ENCODE measurements at places on chromosomes 16 and 17. TPM values are rescaled to one million over a fixed set of nuclear protein-coding genes. Genes with fewer than 3 reads are reported as not detected.

Gene MMP28
- 3.6 TPM for polyA plus RNA-seq

Gene ANKFY1
- polyA plus RNA-seq: 27.6 TPM

DNA sequence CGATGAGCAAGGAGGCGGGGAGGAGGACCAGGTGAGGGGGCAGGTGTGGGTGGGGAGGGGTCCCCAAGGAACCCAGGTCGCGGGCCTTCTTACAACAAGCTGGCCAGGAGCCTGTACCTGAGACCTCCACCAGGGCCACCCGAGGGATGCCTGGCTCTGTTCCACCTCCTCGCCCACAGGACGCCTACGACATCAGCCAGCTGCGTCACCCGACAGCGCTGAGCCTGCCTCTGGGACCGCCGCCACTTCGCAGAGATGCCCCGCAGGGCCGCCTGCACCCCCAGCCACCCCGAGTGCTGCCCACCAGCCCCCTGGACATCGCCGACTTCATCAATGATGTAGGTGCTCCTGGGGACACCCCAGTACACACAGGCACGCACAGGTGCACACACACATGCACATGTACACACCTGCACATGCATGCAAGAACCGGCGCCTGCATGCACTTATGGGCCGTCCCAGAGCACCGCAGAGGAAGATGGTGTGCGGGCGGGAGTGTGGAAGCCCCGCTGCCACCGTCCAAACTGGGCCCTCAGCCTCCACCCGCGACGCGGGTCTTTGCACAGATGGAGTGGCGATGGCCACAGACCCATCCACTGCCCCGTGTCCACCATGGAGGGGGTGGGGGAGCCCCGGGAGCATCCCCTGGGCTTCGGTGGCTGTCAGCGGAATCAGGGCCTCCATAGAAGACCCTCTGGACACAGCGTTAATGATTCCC lies 6.6 kb downstream of the SLC22A31 start:
- DNase-seq: no peak

Gene NPIPB6
- polyA plus RNA-seq: 2.0 TPM

Gene OR3A3
- polyA plus RNA-seq: 0.09 TPM

Data from forelimb muscle (tissue), 1 donor.